CD4-positive, alpha-beta T cell treated with Interleukin-2 at 100 ng/mL for 4 hours (primary cell): ENCODE measurements at places on chromosomes 13 and 19.

- no peak for DNase-seq
Measured at GRCh38 chr13:59211606-59212005, 952.1 kb downstream of the DIAPH3 start.

- DNase-seq = peak; percentile 87
Measured at GRCh38 chr19:55599842-55600661, at the start of gene ZNF524. Gene ZNF524, plus strand, starts transcription at chr19:55600288. Its CDS starts 1,825 bp downstream, at chr19:55602113.

GRCh38 chr19:12126707-12127106 is 13.4 kb downstream of the ZNF20 start:
- peak; percentile 15 for DNase-seq

DNA sequence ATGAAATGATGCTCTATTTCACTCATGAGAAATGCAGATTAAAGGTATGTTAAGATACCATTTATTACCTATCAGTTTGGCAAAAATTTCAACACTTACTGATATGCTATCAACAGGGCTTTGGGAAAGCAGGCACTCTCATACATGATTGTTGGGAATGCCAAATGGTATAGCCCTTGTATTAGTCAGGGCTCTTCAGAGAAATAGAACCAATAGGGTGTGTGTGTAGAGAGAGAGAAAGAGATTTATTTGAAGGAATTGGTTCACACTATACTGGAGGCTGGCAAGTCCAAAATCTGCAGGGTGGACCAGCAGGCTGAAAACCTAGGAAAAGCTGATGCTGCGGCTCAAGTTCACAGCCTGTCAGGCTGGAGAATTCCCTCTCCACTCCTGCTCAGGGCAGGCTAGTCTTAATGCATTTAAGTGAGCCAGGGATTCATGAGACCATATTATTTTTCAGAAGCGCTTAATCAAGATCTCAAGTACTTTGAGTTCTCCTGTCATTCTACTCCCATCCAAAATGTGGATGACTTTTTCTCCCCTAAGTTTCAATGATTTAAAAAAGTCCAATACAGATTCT is 72.4 kb downstream of the NHLRC3 start:
- no peak for DNase-seq

GRCh38 chr19:8501516-8501915 is 924 bp downstream of the PRAM1 start:
- DNase-seq = no peak

DNA sequence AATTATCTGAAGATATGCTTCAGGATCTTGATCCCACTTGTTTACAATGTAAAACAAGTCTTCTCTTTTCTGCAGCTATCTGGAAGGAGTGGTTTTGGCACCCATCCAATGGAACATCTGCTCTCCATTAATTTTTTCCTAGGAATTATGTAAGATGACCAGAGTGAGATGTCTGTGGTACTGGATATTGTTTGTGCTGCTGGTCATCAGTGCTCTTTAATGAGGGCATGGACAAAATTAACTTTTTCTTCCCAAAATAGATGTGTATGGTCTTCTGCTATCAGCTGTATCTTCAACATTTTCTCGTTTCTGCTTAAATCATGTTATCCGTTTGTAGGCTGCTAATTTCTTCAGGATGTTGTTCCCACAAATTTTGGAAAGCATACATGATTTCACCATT is 415.4 kb upstream of the KLHL1 start:
- DNase-seq = no peak

- no peak for DNase-seq
Measured at GRCh38 chr19:13574933-13575332, 68.7 kb upstream of the CACNA1A start.

DNA sequence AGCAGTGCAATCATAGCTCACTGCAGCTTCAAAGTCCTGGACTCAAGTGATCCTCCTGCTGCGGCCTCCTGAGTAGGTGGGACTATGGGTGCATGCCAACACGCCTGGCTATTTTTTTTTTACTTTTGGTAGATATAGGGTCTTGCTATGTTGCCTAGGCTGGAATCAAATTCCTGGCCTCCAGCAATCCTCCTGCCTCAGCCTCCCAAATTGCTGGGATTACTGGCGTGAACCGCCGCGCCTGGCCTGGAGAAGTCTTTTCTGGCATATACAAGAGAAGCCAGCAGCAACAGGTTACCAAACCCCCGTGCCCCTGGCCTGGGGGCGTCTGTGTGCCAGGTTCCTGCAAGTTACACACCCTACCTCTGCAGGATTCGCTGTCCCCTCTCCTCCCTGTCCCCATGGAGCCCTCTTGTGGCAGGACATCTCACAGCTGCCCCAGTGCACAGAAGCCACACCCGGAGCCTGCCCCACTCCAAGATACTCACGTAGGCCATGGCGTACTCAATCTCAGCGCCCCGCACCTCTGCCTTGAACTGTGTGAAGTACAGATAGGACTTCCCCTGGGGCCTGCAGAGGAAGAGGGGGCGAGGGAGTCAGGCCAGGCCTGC is 9.9 kb downstream of the MYDGF start:
- DNase-seq = no peak

GRCh38 chr13:80036845-80037504 is 304.0 kb downstream of the SPRY2 start:
- DNase-seq = peak; percentile 2
